NCI-H524 treated with DMSO at 0.1 percent for 48 hours (cell line): ENCODE measurements at places on chromosomes 4 and X.
A peak's percentile ranks its signal among the peaks of the same experiment; 100 is the strongest.

GRCh38 chr4:26452565-26453531, 37.4 kb downstream of the CCKAR start:
- DNase-seq: no peak

DNA sequence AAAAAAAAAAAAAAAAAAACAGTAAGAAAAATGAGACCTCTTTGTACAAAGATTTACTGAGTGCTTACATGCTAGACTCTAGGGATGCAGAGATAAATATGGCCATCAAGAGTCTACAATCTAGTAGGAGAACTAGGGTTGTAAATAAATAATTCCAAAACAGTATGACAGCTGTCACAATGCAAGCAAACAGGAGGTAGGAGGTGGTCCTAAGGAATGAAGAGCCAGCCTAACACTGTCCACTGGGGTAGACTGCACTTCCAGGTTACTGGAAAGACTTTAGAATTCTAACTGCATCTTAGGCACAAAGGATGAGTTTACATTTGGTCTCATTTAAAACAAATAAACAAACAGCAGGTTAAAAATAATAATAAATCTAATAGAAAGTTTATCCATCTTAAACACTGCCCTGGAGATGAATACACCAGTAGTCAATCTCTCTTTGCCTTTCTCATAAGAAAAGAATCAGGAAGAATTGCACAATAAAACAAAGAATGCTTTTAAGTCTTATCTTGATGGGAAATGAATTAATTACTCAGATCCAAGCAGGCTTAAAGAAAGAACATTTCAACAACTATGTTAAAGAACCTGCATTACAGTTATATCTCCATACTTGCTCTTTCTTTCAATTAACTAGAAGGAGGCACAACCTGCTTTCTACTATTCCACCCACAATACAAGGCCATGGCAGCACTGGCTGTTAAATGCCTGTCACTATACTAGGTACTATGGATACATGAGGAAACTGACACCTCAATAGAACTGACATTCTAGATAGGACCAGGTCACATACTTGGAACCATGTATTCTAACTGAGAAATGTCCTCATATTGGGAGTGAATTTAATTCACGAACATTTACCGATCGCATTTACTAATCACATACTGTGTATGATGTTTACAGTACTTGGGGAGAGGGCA, 12.7 kb downstream of the ADGRA3 start:
- DNase-seq: no peak

GRCh38 chr4:921830-922331, 10.2 kb downstream of the GAK start:
- no peak for DNase-seq

DNA sequence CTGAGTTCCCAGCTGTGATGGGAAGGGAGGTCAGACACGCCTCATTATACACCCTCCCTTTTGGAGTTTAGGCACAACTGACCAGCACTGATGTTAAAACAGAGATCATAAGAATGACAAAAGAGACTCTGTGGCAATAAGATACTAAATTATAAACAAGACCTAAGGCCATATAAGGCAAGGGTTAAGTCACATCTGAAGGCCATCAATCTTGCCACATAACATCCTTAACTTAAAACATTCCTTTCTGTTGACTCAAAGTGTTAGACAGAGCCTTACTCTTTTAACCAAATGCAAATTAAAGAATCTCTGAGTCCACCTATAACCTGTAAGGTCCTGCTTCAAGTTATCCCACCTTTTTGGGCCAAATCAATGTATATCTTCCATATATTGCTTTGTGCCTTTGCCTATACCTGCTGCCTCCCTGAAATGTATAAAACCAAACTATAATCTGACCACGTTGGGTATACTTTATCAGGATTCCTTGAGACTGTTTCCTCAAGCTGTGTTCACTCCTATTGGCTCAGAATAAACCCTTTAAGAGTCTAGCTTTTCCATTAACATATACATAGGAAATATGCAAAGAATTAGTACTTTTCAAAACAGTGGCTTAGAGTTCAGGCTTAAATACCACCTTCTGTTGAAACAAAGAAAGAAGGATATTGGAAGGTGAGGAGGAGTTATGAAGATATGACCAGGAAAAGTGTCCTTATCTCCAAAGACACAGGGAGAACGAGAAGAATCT, 214.4 kb upstream of the PPP1R2C start:
- DNase-seq: no peak

DNA sequence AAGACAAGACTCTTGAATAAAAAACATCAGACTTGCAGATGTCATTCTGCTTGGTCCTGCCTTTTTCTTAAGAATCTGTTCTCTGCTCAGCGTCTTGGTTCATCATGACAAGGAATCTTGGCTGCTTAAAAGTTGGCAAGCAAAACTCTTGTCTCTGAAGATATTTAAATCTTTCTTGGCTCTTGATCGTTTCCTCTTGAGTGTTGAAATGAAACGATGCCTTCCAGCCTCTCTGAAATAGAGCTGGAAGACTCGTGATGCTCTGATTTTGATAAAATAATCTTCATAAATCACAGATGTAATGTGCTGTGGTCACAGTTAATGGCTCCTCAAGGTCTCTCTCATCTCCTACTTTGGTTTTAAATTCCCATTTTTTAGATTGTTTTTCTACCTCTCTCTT, 39.9 kb upstream of the TMEM192 start:
- DNase-seq: no peak

DNA sequence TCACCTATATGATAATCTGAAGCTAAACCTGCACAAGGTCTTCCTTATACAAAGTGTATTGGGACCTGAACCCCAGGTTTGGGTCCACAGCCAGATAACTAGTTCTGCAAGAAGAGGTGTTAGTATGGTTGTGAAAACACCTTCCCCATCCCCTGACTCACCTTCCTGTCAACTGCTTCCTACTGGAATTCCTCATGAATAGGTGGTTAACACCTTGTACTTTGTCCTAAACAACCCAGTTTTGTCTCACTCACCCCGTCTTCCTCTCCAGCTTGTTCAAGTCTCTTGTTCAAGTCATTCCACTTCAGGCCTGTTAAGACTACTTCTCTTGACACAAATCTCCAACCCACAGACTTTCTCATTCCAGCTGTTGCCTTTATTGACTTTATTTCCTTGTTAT, 45.5 kb downstream of the CCNG2 start:
- no peak for DNase-seq

DNA sequence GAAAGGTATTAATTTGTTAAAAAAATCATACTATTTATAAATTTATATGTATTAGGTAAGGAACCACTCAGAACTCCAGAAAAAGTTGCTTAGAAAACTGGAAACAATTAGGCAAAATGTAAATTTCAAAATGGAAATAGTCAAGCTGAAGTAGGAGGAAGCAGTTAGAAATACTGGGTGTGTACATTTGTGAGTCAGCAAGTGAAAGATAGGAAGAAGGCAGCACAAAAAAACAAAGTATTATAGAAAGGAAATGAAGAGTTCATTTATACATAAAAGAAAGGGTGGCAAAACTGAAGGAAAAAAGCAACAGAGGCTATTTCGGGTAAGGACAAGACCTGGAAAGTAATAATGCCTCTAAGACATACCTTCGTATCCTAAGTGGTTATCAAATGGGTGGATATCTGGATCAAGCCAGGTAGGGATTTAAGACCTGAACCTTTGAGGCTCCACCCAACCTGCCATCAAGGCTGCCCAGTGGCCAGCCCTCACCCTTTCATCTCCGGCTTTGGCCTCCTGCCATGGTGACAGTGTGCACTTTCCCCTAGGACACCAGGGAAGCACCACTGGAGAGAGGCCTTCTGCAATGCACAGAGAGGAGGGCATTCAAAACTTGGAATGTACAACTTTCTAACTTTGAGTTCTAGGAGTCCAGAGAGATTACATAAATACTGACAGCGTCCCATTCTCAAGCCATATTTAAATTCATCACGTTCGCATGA, at the start of gene LRRC66:
TSS of gene LRRC66 (minus strand) at position 428 of the 722 bp plus-strand sequence. CDS start 2,750 bp downstream, outside the sequence.
- DNase-seq: no peak

DNA sequence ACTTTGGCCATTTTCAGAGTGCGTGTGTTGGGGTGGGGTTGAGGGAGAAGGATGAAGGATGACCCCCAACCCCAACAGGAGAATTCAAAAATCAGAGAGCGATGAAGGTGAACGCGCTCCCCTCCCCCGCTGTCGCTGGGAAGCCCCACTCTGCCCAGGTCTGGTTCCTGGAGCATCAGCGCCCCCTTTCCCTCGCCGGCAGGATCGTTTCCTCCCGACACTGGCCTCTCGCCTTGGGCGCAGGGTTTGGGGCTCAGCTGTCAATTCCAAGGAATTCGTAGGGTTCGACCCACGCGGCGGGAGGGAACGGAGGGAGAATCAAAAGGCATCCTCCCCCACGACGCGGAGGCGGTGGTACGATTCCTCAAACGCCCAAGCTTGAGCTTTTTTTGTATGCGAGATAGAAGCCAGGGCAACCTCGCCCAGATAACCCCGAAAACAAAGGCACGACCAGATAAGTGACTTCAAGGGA, 1.0 kb upstream of the PDGFRA start:
- DNase-seq: no peak

GRCh38 chr4:129098531-129099001, 2.6 kb downstream of the C4orf33 start:
- no peak for DNase-seq

DNA sequence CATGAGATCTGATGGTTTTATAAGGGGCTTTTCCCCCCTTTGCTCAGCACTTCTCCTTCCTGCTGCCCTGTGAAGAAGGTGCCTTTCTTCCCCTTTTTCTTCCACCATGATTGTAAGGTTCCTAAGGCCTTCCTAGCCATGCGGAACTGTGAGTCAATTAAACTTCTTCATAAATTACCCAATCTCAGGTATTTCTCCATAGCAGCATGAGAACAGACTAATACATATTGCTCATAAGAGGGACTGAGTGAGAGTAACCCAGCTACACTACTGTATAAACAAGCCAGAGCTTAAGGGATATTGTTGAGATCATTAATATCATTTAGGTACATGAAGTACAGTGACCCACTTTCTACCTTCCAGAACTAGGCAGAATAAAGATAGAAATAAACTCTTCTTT, 102.9 kb downstream of the TEX13A start:
- no peak for DNase-seq

- no peak for DNase-seq
Measured at GRCh38 chrX:29143356-29143755, 556.1 kb downstream of the IL1RAPL1 start.

DNA sequence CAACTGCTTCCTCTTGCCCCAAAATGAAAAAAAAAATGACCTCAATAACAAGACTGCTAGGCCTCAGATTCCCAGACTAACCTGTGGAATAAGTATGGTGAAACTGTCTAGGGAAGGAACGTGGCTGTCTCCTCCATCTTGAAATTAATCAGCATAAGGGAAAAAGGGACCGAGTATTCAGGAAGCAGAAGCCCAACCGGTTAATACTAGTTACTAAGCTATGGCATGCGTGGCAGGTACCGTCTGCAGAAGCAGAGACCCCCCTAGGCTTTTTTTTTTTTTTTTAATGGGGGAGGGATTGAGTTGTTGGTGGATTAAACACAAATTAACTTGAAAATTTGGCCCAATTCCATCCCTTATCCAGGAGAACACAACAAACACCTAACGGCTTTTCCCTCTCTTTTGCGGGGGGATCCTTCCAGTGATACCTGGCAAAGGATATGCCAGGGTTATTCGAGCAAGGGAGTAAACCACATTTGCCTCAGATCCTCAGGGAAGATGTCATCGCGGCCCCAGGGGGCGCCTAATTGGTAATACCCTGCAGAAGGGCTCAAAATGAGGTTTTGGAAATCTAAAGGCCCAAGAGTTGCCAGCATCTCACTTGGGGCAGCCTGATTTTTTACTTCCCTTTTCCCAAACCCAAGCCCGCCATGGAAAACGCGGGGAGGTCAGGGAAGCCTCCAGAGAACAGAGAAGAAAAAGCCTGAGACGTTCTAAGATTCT, 893 bp downstream of the RLIM start:
- peak; percentile 9 for DNase-seq

DNA sequence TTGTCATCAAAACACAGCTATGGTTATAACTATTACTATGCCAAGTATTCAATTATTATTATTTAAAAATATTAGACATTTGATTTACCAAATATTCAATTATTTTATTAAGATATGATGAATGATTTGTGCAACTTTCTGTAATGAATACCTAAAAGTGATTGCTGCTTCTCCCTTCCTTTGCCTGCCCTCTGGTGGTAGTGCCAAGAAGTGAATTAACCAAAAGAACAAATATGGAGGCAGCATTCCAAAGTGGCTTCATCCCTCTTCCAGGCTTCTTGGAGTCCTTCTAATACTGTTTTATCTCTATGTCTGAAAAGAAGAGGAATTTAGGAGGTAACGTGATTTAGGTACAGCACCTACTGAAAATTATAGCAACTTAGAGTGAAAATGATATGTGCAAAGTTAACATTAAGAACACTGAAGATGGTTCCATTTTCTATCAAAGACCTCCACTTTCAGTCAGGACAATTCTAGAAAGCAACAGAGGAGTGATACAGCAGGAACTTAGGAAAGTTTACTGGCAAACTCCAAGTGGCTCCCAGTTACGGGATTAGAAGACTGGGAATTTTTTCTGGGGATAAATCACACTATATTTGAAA, 43.0 kb downstream of the ENPEP start:
- no peak for DNase-seq

GRCh38 chr4:112926819-112927218, 122.6 kb upstream of the ANK2 start:
- no peak for DNase-seq

DNA sequence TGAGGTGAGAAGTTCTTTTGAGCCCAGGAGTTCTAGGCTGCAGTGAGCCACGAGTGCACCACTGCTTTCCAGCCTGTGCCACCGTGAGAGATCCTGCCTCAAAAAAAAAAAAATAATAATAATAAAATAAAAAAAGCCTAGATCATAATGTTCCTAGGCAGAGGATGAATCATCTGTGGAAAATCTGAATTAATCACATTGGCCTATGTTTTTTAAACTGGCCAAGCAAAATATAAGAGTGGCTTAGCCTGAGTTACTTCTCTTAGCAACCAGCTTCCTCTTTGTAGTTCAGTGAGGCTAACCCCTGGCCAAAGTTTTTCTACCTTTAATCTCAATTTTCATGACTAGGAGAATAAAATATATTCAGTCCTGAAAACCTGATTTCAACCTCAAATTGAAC, 614.6 kb downstream of the PPP4R3C start:
- no peak for DNase-seq

DNA sequence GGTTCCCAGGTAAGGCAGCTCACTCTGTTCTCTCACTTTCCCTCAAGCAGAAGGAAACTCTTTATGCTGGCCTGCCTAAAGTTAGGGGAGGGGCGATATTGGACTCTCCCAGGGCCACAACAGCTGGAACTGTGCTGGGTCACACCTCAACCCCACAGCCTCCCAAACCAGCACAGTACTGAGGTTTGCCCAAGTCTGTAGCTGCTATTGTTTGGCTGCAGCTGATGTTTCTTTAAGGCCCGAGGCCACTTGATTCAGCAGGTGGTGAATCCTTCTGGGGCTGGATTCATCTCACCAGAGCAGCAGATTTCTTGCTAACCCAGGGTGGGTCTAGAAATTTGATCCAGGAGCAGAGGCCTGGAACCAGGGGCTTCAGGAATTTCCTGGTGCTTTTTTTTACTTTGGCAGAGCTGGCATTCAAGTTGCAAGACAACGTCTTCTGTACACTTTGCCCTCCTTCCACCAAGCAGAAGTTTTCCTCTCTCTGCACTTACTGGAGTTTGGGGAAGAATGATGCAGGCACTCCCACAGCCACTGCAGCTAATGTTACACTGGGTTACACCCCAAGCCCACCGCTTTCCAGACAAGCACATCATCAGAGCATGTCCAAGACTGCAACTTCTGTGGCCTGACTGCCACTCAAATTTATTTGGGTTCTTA, 544.7 kb upstream of the NDST4 start:
- DNase-seq: no peak
